Regular cardiac myocyte (primary cell): ENCODE measurements at places on chromosomes 12 and 14. TPM values are rescaled to one million over a fixed set of nuclear protein-coding genes. Genes with fewer than 3 reads are reported as not detected.

The TAS2R9 gene
- total RNA-seq = not detected in 2 replicates

The MMP17 gene
- total RNA-seq = 8.5 and 15.0 TPM in 2 replicates

The ACSS3 gene
- total RNA-seq = 6.3 and 20.0 TPM in 2 replicates

The GLIPR1L2 gene
- total RNA-seq = 0.19 and 2.3 TPM in 2 replicates

The OR4E2 gene
- total RNA-seq = not detected in 2 replicates

The LRP1-AS gene
- 0.19 TPM in 1 of 2 replicates, not detected in the other for total RNA-seq

The SYCP3 gene
- total RNA-seq = under 0.01 and 0.85 TPM in 2 replicates

The COL2A1 gene
- under 0.01 TPM in 2 replicates for total RNA-seq

The CNTN1 gene
- 1.7 and 2.0 TPM in 2 replicates for total RNA-seq

The ACOT2 gene
- 23.8 and 30.2 TPM in 2 replicates for total RNA-seq

The RTL1 gene
- total RNA-seq = not detected in 2 replicates

The SERPINA10 gene
- under 0.01 TPM in 1 of 2 replicates, not detected in the other for total RNA-seq

The KRT83 gene
- total RNA-seq = under 0.01 TPM in 1 of 2 replicates, not detected in the other

The PPP1R1A gene
- not detected in 2 replicates for total RNA-seq

The OVCH1 gene
- total RNA-seq = under 0.01 and 0.28 TPM in 2 replicates

The AQP2 gene
- total RNA-seq = not detected in 2 replicates

The RNF212B gene
- not detected in 2 replicates for total RNA-seq

The BCL7A gene
- 6.3 and 7.0 TPM in 2 replicates for total RNA-seq

The EIF2S3B gene
- 0.85 and 1.3 TPM in 2 replicates for total RNA-seq

The PXMP2 gene
- 6.5 and 16.7 TPM in 2 replicates for total RNA-seq

The MAP1LC3B2 gene
- total RNA-seq = 0.28 and 0.58 TPM in 2 replicates

The ABHD12B gene
- not detected in 2 replicates for total RNA-seq

The YBX3 gene
- 64.5 and 153 TPM in 2 replicates for total RNA-seq

The HCAR1 gene
- total RNA-seq = 0.19 and 0.56 TPM in 2 replicates

The PLBD1 gene
- 0.58 and 2.8 TPM in 2 replicates for total RNA-seq

The ATG2B gene
- total RNA-seq = 15.1 and 18.6 TPM in 2 replicates

The TMEM63C gene
- total RNA-seq = under 0.01 and 0.56 TPM in 2 replicates

The TPPP2 gene
- not detected in 2 replicates for total RNA-seq

The LRTM2 gene
- total RNA-seq = not detected in 2 replicates

The CLEC2D gene
- total RNA-seq = 1.2 and 2.3 TPM in 2 replicates

The MIP gene
- 0.19 TPM in 1 of 2 replicates, not detected in the other for total RNA-seq

The KIF26A gene
- under 0.01 TPM in 2 replicates for total RNA-seq

The NRXN3 gene
- total RNA-seq = 1.3 and 3.7 TPM in 2 replicates

The CDKL1 gene
- total RNA-seq = 2.9 and 5.4 TPM in 2 replicates

The MEG3 gene
- 30.7 and 112 TPM in 2 replicates for total RNA-seq

The OTUB2 gene
- 1.5 and 2.0 TPM in 2 replicates for total RNA-seq

The BEST3 gene
- under 0.01 and 0.28 TPM in 2 replicates for total RNA-seq

The SRGAP1 gene
- total RNA-seq = 9.4 and 21.4 TPM in 2 replicates

The NEK9 gene
- total RNA-seq = 42.9 and 62.6 TPM in 2 replicates

The PTHLH gene
- 4.2 and 10.2 TPM in 2 replicates for total RNA-seq

The KHNYN gene
- total RNA-seq = 45.6 and 53.8 TPM in 2 replicates

The TRIM9 gene
- under 0.01 and 0.28 TPM in 2 replicates for total RNA-seq

The ADIPOR2 gene
- 21.4 and 24.5 TPM in 2 replicates for total RNA-seq

The CHST11 gene
- total RNA-seq = 13.2 and 13.5 TPM in 2 replicates

The CLEC6A gene
- not detected in 2 replicates for total RNA-seq

The SRSF9 gene
- 167 and 251 TPM in 2 replicates for total RNA-seq

The INHBC gene
- not detected in 2 replicates for total RNA-seq

The TAS2R19 gene
- 2.1 and 7.3 TPM in 2 replicates for total RNA-seq

The PPP4R4 gene
- total RNA-seq = 2.5 and 3.1 TPM in 2 replicates

The JKAMP gene
- total RNA-seq = 106 and 120 TPM in 2 replicates

The TCL1B gene
- total RNA-seq = not detected in 2 replicates

The VWF gene
- total RNA-seq = 4.4 and 6.5 TPM in 2 replicates

The KLHDC1 gene
- total RNA-seq = 1.9 and 5.6 TPM in 2 replicates

The BCL2L14 gene
- not detected in 2 replicates for total RNA-seq

The KRT2 gene
- not detected in 2 replicates for total RNA-seq

The TC2N gene
- 0.19 and 0.56 TPM in 2 replicates for total RNA-seq

The COQ5 gene
- 30.9 and 36.4 TPM in 2 replicates for total RNA-seq

The PMCH gene
- total RNA-seq = 0.19 TPM in 1 of 2 replicates, not detected in the other
